ENCODE measurements at places on chromosomes 7 and 10.
A peak's percentile ranks its signal among the peaks of the same experiment; 100 is the strongest.

GRCh38 chr7:18361756-18362155 is 133.8 kb upstream of the HDAC9 start:
- no peak for DNase-seq

- no peak for DNase-seq
These were observed 153.0 kb upstream of the PDE1C start for GRCh38 chr7:32223071-32223650.

GRCh38 chr10:119153661-119154060 is 11.9 kb downstream of the SFXN4 start:
- DNase-seq, result no peak

GRCh38 chr10:88158526-88159122 is 295.2 kb downstream of the PTEN start:
- no peak for DNase-seq

- DNase-seq, result no peak
These were observed 79.3 kb downstream of the OAT start for GRCh38 chr10:124339119-124340032.

GRCh38 chr10:120217736-120218135 is 239.3 kb upstream of the PLPP4 start:
- DNase-seq, result no peak

DNA sequence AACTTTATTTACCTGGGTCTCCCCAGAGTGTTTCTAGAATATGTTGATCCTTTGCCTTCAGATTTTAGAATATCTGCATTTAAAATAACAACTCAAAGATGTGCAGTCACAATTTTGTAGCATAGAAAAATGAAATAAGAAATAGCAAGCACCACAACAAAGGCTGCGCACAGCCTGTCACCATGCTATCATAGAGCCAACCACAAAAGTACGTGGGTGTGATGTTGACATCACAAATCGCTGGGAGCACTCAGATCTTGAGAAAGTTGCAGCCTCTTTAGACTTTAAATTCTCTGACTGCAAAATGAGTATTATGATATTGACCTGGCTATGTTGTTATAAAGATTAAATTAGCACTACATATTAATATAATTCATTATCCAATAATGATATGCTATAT is 177.9 kb downstream of the TNS3 start:
- DNase-seq, result no peak

DNA sequence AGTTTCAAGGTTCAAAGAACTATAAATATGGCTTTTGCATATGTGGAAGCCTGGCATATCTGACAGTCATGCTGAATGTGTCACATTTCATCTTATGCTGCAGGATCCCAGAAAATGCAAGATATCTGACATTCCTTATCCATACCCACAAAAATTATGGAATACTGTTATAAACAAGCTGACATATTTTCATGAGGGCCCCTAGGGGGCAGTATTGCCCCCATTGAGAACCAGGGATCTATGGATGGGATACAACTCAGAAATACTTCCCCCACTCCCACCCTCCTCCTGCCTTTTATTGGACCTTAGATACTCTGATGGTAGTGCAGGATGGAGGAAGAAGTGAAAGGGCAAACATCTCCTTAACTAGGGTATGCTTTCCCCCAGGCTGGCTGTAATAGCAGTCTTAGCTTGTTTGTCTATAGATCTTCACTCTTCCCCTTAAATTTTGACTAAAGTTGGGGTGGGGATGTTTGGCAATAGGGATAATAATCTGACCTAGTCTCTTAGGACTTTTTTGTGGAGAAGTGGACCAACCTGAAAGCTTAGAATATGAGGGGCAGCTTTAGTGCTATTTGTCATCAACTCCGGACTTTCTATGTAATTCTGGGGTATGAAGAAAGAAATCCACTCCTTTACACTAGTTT is 3.5 kb upstream of the GNGT1 start:
- DNase-seq, result peak; percentile 33

DNA sequence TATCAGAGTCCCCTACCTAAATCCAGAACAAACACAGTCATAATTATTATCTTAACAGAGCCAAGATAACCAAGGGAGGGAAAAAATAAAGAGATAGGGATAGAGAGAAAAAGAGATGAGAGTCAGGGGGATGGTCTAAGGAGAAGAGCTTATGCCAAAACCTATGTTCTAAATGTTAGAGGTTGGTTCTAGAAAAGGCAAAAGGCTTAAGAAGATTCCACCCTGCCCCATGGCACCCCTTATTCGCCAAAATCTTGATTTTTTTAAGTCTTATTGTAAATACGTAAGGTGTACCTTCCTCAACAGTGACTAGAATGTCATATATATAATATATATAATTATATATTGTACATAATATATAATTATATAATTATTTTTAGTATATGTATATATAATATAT is 29.6 kb upstream of the CTNNA3 start:
- no peak for DNase-seq

DNA sequence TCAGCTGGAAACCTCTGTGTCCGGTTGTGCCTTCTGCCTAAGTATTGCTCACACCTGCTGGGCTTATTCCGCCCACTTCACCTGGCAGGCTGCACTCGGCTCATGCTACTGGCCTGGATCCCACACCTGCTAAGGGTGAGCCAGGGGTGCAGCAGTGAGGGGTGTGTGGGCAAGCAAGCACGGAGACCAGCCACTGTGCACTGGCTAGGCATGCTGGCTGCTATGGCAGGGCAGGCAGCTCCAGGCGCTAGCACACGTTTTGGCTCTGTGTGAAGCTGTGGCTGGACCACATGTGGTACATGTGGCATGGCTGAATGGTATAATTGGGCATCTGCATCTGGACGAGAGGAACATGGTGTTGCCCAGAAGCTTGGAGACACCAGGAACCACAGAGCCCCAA is 940.7 kb downstream of the NRG3 start:
- no peak for DNase-seq

GRCh38 chr7:883055-884021 is 7.0 kb downstream of the GET4 start:
- DNase-seq, result no peak

- no peak for DNase-seq
These were observed 193.2 kb downstream of the CREB5 start for GRCh38 chr7:28605427-28606085.

DNA sequence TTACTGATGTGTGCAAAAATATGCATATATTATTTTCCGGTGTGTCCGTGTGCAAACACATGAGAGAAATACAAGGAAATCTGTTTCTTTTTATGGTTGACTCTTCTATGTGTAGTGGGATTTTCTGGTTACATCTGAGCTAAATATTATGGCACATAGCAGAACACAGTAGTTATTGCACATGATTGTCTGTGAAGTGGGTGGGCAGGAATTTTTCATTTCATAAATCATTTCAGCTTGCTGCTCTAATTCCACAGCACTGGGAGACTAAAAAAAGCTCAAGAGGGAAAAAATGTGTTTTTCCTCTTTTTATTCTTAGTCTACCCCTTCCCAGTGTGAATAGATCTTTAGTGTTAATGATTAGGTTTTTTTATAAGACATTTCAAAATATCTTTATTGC is 197.9 kb downstream of the MBL2 start:
- DNase-seq, result no peak

DNA sequence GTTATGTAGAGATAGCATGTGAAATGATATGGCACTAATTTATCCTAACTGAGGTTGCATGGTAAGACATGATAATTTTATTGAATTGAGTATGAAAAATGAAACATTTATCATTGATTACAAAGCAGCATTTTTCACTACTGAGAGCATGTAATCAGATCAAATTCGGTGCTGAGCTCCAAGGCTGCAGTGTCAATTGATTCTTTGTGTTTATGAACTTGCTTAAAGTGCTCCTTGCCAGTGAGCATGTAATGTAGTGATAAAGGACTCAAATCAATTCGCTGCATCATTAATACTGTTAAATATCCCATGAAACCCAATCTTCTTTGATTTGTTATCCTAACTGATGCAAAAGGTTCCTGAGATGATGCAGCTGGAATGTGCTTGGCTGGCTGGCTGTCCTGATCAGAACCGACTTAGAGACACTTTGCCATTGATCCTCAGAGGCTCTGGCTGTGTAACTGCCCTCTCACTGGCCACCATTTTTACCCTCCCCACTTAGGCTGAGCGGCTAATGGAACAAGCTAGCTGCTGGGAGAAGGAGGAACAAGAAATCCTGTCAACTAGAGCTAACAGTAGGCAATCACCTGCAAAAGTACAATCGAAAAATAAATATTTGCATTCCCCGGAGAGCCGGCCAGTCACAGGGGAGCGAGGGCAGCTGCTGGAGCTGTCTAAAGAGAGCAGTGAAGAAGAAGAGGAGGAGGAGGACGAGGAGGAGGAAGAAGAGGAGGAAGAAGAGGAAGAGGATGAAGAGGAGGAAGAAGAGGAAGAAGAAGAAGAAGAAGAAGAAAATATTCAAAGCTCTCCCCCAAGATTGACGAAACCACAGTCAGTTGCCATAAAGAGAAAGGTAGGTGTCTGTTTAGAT is 89.8 kb upstream of the SAMD8 start:
- DNase-seq, result no peak

DNA sequence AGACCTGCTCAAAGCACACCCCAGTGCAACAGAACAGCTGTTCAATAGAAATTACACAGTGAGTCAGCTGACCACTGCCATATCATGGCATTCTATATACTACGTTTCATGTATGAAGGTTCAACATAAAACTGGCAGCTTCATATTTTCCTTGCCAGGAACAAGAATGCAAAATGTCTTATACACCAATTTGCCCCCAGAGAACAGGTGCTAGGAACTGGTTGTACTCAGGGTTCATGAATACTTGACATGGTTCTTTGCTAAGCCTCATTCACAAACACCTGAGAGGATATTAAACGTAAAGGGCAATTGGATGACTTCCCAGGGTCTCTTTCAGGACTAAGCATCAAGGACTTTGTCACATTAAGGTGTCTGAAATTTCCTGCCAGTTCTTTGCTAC is 6.9 kb downstream of the MYOF start:
- no peak for DNase-seq

- peak; percentile 7 for DNase-seq
These were observed 35.4 kb downstream of the MASTL start for GRCh38 chr10:27190508-27190907.

GRCh38 chr7:132112106-132112505 is 464.2 kb downstream of the PLXNA4 start:
- no peak for DNase-seq

DNA sequence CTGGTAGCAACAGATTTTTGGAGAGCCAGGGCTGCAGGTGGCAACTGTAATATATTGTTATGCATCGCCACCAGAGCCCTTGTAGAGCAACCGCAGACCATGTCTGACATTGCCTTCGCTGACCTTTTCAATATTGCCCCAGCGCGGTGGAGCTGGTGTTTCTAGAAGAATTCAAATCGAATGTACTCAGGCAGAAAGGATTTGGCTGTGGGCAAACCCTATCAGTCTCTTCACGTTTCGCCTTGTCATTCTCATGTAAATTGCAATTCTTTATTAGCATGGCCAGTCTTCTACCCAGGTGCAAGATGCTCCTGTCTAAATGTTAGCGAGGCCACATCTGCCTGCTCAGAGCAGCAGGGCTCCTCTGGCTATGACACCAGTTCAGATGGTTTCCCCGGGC is 490.2 kb upstream of the AUTS2 start:
- no peak for DNase-seq

GRCh38 chr10:17744341-17744861 is 7.6 kb upstream of the TMEM236 start:
- DNase-seq, result no peak

GRCh38 chr7:98831641-98832221 is 38.1 kb downstream of the TMEM130 start:
- DNase-seq, result no peak

DNA sequence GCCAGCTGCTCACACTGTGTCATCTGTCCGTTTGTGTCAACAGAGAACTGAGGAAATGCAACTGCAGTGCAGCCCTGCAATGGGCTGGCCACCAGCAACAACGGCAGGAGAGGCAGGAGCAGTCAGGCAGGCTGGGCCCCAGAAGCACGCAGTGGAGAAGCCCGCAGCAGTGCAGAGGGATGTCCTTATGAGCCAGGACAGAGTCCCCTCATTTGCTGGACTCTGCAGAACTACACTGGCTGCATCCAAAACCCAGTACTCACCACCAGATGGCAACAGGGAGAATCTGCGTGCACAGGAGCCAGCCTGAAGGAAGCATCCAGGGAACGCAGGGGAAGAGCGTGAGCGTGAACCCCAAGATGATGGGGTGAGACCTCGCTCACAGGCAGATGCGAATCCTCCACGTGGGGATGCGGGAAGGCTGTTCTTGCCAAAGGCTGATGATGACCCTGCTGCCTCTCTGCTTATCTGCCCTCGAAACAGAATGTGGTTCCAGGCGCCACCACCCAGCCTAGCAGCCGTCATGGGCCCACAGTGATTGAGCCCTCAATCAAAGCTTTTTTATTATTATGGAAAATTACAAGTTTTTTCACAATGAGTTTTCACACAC is 232.1 kb downstream of the PTPRN2 start:
- no peak for DNase-seq

- DNase-seq, result peak; percentile 44
These were observed 20.1 kb upstream of the HDAC9 start for GRCh38 chr7:18475488-18475887.

DNA sequence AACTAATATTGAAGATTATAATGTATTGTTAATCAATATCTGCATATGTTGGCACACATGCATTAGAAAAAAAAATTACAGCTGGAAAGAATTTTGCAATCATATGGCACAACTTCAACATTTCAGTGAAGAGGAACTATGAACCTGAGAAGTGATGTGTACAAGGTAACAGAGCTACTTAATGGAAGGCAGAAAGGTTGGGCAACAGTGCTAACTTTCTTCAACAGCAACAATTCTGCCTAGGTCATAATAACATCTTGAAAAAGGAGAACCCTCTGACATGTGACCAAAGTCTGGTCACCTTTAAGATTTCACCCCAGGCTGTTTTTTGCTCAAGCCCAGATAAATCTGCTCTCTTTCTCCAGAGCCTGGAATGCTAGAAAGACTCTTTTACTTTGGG is 47.9 kb upstream of the SKAP2 start:
- no peak for DNase-seq

- DNase-seq, result no peak
These were observed 87.4 kb upstream of the WAC start for GRCh38 chr10:28445516-28445915.

DNA sequence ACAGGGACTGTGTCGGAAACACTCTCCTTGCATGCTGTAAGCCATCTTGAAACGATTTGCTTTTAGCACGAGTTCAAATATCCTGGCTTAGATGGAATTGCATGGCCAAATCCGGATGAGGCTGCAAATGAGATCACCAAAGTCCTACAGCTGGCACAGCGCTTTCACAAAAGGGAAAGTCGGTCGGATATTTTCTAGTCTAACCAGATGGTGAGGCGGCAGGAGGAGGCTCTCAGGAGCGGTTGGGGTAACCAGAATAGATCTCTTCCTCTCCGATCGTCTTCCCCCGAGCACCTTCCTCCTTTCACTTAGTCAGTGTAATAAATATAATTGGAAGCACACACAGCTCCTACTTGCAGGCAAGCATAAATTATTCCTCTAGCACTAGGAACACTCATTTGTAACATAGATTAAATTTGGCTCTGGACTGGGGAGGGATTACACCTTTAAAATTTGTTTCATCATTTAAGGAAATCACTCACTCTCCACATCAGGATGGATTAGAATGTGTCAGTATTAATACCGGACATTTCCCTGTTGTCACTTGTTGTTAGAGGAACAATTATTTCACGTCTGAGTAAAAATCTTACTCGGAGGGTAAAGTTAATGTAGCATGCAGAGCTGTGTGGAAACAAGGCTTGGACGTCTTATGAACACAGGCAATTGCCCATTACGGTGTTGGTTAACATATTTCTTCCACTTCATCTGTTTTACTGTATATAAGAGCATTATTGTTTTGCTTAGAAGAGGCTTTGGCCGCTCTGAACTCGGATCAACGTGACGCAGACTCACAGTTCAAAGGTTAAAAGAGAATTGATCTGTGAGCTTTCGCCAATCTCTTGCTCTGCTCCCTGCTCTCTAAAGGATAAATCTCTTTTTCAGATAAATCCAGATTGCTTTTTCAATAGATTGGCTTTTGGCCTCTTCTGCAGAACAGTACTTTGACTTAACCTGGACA is 857.9 kb downstream of the TYW1 start:
- DNase-seq, result peak; percentile 8
